ENCODE measurements at places on chromosomes 11 and 22.

- no peak for DNase-seq
These were observed 2.5 kb upstream of the APOL4 start for GRCh38 chr22:36204001-36204631.

DNA sequence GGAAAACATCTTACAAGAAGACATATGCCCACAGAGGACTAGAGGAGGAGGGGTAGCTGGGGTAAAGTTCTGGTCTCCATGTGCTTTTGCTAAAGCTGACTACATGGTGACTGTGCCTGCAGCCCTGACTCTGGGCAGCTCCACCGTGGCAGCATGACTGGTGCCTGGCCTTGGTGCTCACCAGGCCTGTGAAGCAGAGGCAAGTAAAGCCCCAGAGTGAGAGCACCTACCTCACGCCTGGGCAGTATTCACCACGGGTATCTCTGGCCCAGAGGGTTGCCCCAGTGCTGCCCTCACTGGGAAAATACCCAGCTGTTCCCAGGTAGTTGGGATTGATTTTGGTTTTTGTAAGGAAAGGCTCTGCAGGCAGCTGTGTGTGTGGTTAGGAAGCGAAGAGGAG, 78.3 kb downstream of the CTTN start:
- DNase-seq = no peak

DNA sequence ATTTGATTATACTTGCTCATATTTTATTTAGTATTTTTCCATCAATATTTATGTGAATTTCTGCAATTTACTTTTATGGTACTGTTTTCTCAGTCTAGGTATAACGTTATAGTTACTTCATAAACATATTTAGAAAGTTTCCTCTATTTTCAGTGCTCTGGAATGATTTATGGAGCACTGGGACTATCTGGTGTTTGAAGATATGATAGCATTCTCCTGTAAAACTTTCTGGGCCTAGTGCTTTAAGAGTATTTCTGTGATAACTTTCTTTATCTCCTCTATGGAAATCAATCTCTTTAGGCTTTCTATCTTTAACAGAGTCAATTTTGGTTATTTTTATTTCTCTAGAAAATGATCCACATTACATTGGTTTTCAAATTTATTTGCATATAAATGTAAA, 85.1 kb downstream of the SOX6 start:
- no peak for DNase-seq

GRCh38 chr22:26894766-26895485, 237.5 kb downstream of the MIAT start:
- DNase-seq = no peak

DNA sequence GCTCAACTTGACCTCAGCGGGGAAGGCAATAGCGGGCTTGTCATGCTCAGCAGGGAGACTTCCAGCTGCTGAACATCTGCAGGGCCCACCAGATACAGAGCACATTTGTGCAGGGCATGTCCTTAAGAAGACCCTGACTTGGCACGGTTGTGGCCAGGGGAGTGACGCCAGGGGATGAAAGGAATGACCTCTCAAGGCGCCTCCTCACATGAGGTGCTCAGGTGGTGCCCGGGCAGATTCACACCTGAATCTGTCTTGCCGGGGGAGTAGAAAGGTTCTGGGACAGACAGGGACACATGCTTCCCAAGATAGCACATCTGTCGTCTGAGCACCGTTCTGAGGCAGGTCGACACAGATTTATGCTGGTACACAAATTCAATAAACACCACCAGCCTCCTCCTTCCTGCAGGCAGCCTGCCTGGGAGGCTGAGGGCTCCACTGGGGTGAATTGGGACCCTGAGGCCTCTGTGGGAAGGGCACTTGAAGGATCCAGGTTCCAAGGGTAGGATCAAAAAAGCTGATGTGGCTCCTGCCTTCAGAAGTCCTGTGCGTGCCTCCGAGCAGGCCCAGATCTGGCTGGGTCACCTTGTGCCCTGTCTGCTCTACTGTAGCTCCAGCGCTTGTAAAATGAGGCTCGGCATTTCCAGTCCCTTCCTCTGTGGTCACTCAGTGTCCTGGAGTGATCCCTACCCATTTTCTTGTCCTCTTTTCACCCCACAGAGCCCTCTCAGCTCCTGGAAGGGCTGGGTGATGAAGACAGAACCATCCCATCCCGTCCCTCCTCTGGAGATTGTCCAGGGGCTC, 49.6 kb upstream of the NECTIN1 start:
- DNase-seq = no peak

Measured in mesothelial cell of epicardium (in vitro differentiated cells).